PC-3 (cell line): ENCODE measurements at places on chromosomes 3 and 15. TPM values are rescaled to one million over a fixed set of nuclear protein-coding genes. Genes with fewer than 3 reads are reported as not detected.

GRCh38 chr3:191376516-191377141, 46.3 kb upstream of the UTS2B start:
- peak; percentile 91 for DNase-seq

Gene KCNAB1
- total RNA-seq: not detected in 2 replicates

DNA sequence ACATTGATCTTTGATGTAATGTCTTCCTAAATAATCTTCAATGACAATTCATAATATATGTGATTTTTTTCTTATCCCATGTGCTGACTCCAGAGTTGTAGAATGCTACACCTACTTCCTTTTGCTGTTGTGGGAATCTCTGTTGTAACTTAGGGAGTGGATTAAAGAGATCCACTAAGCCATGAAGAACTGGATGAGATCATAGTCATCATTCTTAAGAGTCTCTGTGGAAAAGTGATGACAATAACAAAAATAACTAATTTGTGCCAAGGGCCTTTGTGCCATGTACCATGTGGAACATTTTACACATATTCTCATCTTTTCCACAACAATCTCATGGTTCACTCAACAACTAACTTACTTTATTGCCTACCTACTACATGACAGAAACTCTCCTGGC, 162.9 kb upstream of the PDZRN3 start:
- DNase-seq: no peak

DNA sequence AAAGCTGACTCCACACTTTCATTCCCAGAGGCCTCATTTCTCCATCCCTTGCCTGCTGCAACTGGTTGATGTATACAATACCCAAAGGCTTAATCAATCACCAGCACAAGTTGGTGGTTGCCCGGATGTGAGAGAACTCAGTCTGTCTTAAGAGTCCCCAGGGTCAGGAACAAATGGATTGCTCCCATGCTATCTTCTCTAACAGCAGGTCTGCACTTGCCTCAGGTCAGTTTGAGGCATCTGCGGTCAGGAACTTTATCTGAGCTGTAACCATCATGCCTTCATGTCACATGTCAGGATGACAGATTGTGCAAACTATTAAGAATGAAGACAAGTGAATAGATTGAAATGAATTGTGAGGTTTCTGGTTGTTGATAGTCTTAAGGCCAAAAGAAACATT, 56.1 kb downstream of the BFSP2 start:
- DNase-seq: no peak

DNA sequence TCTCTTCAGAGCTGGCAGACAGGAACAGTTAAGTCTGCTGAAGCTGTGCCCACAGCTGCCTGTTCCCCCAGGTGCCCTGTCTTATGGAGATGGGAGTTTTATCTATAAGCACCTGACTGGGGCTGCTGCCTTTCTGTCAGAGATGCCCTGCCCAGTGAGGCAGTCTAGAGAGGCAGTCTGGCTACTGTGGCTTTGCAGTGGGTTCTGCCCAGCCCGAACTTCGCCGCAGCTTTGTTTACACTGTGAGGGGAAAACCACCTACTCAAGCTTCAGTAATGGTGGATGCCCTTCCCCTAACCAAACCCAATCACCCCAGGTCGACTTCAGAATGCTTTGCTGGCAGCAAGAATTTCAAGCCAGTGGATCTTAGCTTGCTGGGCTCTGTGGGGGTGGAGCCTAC, 91.2 kb downstream of the SLC25A26 start:
- DNase-seq: no peak

GRCh38 chr3:133941415-133941821, 45.7 kb upstream of the RAB6B start:
- no peak for DNase-seq

GRCh38 chr15:84949845-84950569, 31.6 kb upstream of the PDE8A start:
- no peak for DNase-seq

DNA sequence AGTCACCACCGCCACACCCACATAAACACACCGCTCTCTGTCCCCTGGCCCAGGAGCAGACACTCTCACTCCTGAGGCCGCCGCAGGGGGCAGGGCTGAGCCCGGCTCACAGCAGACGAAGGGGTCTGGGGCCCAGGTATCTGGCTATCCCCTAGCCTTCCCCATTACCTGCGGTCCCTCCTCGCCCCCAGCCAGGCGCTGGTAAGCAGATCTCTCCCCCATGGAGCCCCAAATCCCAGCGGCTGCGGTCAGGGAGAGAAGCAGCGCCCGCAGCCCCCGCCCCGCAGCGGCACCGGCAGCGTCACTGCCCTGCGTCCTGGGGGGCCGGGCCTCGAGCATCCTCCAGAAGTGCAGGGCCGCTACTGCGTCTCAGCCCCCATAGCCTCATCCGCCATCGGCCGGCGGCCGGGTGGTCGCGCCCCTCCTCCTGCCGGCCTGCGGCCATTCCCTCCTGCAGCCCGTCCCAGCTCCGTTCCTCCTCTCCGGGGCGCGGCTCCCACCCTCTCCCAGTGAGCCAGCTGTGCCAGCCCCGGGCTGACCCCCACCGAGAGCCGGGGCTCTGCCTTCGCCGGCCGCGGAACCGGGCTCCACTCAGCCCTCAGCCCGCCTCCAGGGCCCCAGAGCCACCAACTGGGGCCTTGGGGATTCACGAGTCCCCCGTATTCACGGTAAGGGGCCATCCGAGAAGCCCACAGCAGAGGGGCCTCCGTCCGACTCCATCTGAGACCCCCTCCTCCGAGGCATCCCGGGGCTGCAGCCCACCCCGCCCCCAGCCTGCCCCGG, 13.1 kb downstream of the TNK2 start:
- peak; percentile 75 for DNase-seq

DNA sequence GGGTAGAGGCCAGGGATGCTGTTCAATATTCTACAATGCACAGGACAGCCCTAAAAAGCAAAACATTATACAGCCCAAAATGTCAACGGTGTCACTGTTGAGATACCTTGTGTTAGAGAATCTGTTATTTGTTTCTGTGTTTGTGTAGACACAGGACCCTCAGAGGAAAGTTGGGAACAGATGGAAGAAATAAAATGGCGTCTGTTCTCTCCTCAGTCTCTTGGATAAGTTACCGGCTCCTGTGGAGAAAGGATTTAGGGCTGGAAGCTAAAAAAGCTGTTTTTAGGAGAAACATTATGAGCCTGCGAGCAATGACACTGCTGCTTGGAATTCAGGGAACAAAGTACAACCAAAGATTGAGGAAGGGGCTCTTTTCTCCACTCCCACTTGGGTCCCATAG, 688.6 kb upstream of the ZNF385D start:
- no peak for DNase-seq

DNA sequence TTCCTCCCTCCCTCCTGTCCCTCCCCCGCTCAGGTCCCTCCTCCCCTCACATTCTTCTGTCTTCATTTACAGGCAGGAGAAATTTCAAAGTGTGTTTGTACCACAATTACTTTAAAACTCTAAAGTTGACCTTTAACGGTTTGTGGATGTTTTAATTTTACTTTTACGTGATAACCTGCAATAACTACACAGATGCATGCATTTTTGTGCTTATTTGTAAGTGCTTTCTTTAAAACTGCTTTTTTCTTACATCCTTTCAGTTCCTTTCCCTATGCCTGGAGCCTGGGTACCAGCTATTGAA, 51.8 kb upstream of the CGNL1 start:
- DNase-seq: no peak
